Activated naive CD8-positive, alpha-beta T cell treated with anti-CD3 and anti-CD28 coated beads, Interleukin-2, amount 50 U/mL, for 24 hours (primary cell): ENCODE measurements at places on chromosomes 7 and 10.

- no peak for DNase-seq
Observed at GRCh38 chr10:132487241-132488135, 50.1 kb upstream of the INPP5A start.

GRCh38 chr7:36617408-36617807 lies 106.9 kb downstream of the AOAH start:
- DNase-seq: no peak

- DNase-seq: no peak
Observed at GRCh38 chr7:32494946-32495297, 367 bp upstream of the AVL9 start.

GRCh38 chr7:90387470-90388240 lies 15.6 kb upstream of the CLDN12 start:
- DNase-seq: no peak

- no peak for DNase-seq
Observed at GRCh38 chr10:27391325-27391724, 112.8 kb upstream of the RAB18 start.

DNA sequence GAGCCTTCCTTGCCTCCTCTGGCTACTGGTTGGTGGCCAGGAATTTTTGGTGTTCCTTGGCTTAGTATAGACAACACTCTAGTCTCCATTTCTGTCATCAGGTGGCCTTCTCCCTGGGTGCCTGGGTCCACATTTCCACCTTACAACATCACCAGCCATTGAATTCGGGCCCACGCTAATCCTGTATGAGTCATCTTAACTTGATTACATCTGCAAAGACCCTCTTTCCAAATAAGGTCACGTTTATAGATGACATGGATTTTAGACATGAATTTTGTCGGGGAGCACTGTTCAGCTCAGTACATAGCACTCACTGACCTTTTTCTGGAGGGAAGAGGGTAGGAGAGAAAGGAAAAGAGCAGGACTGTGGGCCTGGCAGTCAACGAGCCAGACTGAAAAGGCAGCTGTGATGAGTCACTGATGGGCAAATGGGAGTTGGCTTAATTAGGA lies 39.4 kb downstream of the MMRN2 start:
- no peak for DNase-seq
